ENCODE measurements at places on chromosomes 2 and 18.

DNA sequence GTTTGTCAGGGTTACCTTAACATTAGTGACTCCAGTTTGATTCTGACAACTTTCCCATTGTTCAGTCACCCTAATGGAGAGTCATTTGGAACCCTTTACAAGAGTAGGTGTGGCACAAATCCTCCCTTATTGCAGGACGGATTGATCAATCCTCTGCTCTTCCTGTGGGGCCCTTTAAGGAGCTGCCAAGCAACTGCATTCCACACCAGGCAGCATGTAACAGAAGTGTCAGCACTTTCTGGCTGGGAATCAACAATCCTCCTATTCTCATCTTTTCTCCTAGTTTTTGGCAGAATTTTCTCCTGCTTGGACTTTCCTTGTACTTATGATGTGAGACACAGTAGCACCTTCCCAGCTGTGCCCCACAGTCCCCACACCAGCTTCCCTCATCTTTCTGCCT lies 177.8 kb downstream of the ST6GAL2 start:
- DNase-seq: no peak

DNA sequence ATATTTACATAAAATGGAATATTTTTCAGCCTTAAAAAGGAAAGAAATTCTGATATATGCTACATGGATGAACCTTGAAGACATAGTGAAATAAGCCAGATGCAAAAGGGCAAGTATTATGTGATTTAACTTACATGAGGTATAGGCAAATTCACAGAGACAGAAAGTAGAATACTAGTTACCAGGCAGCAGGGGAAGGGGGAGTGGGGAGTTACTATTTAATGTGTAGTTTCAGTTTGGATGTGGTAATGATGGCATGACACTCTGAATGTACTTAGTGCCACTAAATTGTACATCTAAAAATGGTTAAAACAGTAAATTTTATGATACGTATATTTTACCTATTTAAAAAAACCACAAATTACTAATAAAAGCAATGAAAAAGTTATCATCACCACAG lies 12.1 kb downstream of the METTL4 start:
- DNase-seq: no peak

DNA sequence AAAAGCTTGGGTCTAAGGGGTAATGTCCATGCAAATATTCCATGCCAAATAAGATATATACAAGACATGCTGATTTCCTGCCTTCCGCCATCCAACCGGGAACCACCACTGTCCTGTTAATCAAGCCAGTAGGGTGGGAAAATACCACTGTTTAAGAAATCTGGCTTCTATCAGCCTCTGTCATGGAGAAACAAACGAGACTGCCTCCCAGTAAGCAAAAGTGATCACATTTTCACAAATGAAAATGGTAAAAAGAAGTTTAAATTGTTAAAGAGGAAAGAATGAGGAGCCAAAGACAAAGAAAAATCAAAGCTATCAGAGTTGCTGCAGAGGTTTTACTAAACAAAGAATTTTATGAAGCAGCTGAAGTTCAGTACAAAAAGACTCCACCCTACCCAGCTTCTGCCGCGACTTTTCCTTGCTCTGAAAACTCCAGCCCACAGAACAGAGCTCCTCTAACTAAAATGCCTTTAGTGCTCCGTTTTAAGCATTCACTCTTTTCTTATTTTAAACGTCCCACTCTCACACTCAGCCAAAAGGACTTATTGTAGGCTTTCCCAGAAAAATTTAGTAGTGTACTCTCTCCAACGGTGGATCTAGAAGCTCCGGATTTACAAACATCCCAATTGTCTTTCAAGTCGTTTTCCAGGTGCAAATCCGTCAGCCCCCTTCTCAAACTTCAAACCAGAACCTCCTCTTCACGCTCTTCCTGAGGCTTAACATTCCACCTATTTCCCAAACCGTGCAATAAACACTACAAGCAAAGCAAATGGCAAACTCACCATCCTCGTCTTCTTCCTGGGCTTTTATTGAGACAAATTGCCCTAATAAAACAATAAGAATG lies 613 bp downstream of the COL5A2 start:
- DNase-seq: peak; percentile 79

DNA sequence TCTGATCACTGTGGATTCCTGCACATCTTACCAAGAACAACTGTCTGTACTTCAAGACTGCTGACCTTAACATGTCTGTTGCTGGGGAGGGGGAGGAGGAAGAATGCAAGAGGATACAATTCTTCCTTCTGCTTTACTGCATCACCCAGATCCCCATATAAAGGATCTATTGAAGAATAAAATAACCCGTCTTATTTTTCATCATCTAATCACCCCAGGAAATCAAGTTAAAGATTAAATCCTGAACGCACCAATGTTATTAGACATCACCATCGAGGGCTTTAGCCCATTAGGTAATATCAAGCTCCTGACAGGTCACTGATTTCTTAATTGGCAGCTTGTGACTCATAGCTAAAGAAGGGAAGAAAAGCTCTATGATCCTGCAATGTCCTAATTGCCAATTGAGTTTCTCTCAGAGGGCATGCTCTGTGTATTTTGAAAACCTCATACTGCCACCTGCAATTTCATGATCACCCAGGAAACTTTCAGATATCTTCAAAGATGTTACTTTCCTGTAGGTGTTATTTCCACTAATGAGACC lies 75.4 kb upstream of the KCNE4 start:
- DNase-seq: no peak

DNA sequence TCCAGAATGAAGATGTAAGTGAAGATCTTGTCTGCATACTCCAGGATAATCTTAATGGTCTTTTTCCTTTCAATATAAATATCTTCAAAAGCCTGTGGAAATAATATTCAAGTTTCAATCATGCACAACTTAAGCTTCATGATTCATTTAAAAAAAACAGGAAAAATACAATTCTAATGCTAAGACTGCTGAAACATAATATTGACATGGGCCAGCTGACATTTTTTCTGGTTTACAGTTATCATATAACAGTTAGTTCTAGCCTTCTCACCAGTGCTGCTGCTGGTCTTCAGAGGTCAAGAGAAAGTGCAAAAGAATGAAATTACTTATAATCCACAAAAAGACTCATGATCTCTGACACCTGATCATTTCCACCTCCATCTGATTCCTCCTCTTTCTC lies 110.4 kb upstream of the SCN1A start:
- no peak for DNase-seq

DNA sequence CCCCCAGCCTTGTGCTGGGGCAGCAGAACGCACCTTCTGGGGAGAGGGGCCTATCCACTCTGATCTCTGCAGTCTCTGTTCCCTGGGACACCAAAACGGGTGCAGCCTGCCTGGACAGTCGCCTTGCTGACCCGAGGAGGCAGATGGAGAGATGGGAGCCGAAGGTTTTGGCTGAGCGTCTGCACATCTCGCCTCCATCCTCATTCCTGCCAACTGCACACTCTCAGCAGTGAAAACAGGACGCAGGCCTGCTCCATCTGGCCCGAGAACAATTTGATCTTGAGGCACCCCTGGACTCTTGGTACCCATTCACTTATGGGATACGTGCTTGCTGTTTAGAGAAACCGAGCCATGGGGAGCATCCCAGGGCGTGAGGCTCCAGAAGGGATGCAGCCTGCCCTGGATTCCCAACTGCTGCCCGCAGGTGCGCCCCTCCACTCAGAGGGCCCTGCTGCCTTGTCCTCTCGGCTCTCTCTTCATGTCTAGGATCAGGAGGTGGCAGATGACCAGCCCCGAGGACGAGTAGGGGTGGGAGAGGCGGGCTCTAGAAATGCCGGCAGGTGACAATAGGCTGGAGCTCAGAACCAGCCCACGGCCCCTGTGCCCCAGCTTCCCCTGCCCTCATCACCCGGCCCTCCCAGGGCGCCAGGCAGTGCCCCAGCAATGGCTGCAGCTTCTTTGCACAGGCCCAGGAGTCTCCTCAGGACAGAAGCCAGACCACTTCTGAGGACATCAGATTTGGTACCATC lies 9.1 kb upstream of the SEMA4C start:
- no peak for DNase-seq

DNA sequence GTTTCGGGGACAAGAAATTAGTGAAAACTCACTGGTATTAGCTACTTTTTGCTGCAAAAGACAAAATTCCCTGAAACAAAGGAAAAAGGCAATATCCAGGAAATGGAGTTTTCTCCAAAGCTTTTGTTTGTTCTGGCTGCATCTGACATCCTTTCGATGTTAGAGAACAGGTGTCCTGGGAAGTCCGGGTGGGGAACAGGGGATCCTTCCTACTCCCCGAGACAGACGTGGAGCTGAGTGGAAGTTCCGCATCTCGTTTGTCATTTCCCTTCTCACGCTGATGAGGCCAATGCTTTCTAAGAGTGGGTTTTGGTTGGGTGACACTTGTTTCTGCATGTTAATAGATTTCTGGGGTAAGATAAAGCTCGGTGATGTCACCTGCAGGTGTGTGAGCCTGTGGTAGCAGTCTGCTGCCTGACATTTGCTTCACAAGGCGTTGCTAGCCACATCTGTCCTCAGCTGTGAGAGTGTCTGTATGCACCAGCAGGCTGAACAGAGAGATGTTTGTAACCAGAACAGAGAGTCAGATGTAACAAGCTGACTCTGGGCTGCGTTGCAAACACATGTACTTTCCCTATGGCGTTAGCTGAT lies 125.9 kb downstream of the ACOXL start:
- DNase-seq: no peak

GRCh38 chr2:7703048-7703447 lies 785.8 kb downstream of the RNF144A start:
- no peak for DNase-seq

DNA sequence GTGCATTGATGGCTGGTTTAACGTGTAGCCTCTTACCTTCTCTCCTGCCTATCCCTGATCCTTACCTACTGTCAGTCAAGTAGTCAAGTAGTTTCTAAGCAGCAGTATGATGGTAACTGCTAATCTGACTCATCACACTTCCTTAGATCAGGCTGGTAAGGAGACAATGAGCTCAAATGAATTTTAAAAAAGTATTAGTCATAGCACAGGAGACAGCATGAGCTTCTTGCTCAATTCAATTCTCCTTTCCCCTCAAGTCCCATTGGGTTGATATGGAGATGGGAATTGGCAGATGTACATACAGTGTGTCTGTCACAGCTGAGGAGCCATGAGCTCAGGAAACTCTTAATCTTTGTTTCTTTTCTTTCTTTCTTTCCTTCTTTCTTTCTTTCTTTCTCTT lies 799.7 kb downstream of the LRP1B start:
- DNase-seq: peak; percentile 78

GRCh38 chr18:27206411-27206810 lies 21.3 kb upstream of the CHST9 start:
- DNase-seq: no peak

GRCh38 chr18:57149051-57149450 lies 2.2 kb downstream of the BOD1L2 start:
- no peak for DNase-seq

DNA sequence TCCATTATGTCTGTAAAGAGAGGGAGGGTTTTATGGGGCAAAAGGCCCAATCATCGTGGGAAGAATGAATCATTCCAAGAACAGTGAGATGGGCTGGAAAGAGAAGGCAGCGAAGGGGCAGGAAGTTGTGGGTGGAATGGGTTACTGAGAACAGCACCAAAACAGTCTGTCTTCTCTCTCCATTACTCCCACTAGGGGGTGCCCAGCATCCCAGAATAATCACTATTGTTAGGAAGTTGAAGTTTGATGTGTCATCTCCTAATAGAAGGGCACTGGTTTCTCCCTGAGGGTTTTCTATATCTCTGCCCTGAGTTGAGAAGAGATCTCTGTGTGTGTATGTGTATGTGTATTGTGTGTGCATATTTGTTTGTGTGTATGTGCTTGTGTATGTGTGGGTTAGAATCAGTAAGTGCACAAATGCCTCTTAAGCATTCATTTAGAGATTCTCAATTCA lies 76.6 kb upstream of the MAP4K3 start:
- DNase-seq: peak; percentile 95

DNA sequence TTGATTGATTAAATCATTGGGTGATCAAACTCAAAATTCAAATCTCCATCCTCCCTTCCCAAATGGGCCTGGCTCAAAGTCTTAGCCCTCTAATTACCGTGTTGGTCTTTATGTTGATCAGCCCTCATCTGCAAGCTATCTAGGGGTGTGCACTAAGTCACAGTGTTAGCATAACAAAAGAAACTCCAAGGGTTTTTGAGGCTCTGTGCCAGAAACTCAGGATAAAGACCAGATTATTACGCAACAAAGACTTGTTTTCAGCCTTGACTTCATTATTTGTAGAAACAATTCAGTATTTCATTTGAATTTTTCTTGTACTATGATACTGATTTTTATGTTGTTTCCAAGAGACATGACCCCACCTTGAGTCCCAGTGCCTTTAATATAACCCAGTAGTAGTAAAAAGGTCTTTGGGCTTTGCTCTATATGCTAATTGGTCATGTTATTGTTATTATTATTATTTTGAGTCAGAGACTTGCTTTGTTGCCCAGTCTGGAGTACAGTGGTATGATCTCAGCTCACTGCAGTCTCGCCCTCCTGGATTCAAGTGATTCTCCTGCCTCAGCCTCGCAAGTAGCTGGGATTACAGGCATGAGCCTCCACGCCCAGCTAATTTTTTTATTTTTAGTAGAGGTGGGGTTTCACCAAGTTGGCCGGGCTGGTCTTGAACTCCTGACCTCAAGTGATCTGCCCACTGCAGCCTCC lies 13.9 kb downstream of the PSMD14 start:
- peak; percentile 30 for DNase-seq

DNA sequence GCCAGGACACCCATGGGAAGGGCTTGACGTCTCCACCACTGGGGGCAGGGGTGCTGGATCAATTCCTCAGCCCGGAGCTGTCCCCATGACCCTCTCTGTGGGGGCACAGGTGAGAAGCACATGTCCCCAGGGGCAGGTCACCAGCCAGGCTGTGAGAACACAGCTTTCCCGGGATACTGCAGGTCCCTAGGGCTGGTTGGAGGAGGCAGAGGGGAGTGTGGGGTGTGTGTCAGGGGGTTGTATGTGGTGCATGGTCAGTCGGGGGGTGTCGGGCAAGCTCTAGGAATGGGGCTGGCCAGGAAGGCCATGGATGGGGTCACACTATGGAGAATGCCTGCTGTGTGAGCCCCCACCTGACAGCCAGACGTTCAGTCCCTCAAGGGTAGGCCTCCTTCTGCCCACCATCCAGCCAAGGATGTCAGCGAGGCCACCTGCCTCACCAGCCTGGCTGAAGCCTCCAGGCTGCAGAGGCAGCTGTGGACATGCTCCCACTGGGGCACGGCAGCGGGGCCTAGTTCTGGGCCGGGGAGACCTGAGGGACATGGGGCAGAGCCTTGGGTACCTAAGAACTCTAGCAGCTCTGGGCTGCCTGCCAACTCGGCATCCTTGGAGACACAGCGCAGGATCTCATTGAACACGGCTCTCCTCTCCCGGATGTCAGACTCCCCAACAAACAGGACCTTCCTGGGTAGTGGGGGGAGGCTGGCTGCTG lies 10.3 kb downstream of the HS1BP3 start:
- DNase-seq: no peak

DNA sequence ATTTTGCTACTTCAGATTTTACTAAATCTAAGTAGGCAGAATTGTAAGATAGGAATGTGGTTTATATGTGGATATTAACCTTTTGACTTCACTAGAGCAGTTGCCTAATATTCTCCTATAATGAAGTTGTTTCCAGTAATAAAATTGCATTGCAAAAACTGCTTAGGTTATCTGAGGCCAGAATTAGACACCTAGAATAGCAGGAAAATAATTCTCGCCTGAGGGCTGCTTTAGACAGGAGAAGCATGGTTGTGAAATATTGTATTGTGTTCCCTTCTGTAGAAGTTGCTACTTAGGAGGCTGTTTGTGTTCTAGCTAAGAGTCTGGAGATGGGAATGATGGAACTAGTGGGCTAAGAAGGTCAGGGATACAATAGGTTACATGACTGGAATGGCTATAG lies 146.3 kb downstream of the PLCL1 start:
- DNase-seq: no peak
